Putamen (tissue), 1 donor: ENCODE measurements at places on chromosomes 1 and 21.

DNA sequence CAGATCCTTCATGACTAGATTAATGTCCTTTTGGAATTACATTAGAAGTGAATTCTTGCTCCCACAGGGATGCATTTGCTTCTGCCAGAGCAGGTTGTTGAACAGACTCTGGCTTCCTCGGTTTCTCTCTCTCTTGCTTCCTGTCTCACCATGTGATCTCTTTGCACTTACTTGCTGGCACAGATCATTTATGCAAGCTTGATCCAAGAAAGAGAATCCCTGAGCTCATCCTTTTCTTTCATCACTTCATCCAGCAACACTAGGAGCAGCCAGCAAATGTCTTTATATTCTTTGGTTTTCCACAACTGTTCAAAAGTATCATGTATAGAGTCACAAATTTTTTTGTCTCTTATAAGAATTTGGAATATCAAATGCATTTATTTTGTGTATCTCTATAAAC lies 313.5 kb downstream of the ZNF326 start:
- no peak for DNase-seq

DNA sequence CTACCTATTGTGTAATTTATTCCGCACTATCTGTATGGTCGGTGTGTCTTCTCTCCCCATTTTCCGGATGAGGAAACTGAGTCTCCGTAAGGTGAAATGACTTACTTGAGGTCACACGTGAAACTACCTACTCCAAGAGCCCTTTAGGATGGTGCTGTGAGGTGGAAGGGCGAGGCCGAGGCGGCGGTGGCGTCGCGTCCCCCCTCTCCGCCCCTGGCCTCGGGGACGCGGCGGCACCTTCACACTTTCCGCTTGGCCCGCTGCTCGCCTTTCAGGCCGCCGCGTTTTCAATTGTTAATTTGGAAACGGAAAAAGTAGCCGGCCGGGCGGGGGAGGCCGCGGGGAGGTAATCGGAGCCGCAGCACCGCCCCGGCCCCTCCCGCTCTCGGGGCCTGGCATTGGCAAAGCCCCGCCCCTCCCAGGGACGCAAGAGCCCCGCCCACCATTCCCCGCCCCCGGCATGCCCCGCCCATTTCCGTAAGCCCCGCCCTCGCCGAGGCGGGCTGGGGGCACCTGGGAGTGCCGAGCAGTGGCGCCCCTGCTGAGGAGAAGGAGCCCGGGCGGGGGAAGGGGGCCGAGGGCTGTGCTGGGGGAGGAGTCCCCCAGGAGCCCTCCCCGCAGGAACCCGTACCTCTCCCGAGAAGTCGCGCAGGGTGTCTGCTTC lies 18.6 kb downstream of the KCNQ4 start:
- no peak for DNase-seq

GRCh38 chr1:190098756-190099155 lies 378.9 kb downstream of the BRINP3 start:
- no peak for DNase-seq

DNA sequence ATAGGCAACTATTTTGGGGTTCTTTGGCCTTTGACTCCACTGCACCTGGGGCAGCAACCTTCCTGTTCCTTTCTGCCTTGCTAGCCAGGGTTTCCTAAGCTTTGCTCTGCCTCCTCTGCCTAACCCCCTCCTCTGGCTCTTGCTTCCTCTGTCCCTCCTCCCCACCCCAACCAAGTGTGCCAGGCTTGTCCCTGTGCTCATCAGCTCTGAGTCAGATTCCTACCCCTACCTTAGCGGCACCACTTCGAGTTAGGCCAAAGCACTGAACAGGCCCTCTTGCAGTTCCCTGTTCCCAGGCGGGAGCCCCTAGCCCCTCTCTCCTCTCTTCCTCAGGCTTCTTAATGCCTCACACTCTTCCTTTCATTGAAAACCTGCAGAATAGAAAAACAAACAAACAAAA lies 74.8 kb upstream of the HAO2 start:
- DNase-seq, result no peak

GRCh38 chr1:211320980-211321379 lies 5.7 kb upstream of the TRAF5 start:
- DNase-seq, result no peak
